ENCODE measurements at places on chromosomes 5 and 9. TPM values are rescaled to one million over a fixed set of nuclear protein-coding genes. Genes with fewer than 3 reads are reported as not detected.
A peak's percentile ranks its signal among the peaks of the same experiment; 100 is the strongest.

DNA sequence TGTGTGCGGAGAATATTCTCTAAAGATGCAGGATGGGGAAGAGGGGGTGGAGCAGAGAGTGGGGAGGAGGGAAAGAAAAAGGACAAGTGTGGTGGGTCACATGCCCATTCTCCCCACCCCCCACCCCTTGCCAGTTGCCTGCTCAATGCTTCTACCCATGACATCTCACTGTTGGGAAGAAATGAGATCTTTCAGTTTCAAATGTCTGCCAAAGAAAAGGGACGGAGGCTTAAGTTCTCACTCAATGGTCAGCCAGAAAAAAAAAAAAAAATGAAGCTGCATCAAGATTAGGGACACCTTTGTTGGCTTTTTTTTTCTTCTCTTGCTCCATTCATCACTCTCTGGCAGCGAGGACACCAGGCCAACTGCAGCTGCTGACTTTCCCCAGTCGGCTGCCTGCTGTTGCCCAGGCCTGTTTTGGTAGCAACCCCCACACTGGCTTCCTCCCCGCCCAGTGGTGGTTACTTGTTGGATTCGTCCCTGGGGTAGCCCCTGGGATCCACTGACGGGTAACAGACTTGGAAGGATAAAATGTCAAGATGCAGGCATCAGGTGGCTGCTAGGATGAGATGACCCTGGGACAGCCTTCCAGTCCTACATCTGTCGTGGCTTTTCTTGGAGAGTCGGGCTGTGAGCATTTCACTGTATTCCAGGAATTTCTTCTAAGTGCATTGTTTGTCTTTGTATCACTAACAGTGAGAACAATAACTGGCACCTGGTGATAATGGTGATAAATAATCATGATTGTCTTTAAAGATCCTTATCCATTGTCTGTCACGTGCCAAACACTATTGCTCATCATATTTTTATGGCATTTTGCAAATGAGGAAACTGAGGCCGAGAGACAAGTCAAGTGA, 9.1 kb downstream of the WWC1 start:
- peak; percentile 22 for DNase-seq

DNA sequence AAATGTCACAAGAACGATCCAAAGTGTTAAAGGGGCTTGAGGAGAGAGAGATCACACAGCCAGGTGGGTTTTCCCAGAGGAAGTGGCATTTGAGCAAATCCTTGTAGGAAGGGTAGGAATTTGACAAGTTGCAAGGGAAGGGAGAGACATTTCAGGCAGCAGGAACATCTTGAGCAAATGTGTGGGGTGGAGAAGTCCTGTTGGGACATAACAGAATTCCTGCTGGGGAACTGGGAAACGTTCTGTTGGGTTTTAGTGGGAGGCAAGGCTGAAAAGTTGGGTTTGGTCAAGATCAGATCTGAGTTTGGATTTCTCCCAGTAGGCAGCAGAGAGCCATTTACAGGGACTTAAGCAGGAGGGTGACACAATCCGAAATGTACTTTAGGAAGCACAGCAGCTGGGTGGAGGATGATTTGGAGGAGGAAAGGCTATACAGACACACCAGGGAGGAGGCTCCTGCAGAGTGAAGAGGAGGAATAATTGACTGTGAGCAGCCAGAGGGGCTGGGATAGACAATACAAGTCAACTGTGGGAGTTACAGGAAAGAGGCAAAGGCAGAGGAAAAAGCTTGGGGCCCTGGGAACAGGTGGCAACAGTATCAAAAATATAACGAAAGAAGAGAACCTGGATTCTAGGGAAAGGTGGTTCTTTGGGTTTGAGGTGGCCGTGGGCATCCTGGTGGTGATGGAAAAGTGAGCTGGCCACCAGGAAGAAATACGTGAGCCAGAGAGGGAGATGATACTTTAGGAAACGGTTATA, 3.1 kb upstream of the ZSWIM6 start:
- no peak for DNase-seq

DNA sequence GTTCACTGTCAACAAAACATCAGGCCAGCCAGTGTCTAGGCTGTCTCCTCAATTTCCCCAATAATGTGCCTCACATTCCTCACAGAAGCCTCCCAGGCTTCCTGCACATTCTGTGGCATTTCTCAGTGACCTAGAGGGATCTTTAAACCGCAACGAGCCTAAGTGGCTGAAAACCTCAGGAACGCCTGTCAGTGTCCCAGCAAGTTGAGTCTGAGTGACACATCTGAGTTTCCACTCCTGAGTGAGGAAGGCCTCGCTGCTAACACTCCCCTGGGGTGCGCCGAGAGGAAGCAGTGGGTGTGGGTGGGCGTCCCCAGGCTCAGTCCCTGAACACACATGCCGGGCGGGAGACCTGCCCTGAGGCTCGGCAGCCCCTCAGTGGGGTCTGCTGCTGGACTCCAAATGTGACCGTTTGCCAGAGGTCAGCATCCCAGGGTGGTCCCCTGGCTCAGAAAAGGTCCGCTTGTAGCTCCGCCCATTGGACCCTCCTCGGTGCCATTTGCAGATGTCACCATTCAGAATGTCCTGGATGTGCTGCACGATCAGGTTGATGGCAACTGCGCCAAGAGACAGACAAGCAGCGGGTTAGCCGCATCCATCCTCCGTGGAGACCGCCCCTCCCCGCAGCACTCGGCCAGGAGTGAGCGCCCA, 6.3 kb downstream of the UCK1 start:
- DNase-seq: peak; percentile 47

DNA sequence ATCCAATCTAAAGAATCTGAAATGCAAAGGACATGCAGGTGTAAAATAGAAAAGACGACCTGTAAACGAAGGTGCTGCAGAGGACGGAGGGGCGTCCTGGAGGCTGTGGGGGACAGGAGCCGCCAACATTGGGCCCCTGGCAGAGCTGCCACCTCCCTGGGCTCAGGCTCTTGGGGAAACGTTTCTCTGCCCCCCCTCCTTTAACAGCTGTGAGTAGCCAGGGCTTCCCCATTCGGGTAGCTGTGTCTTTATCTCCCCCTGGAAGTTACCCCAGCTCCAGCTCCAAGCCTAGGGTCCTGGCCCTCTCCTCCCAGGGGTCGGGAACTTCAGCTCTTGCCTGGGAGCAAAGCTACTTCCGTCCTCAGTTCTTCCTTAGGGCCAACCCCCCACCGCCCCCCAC, 51.5 kb downstream of the PSD2 start:
- peak; percentile 51 for DNase-seq

GRCh38 chr5:123455640-123456039, 32.4 kb upstream of the CEP120 start:
- no peak for DNase-seq

DNA sequence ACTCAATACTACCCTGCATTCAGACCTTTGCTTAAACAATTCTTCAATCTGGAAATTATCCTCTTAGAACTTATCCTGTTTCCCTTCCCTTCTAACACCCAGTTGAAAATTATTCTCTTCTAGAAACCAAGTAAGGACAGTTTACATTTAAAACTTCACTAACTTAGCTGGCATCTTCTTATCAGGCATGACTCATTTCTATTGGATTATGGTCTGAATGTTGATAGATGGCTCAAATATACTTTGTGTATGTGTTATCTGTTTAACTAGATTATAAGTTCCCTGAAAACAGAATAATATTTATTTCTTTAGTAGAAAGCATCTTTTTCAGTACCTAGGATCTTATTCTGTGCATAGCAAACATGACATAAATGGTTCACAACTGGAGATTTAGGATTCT, 161.9 kb downstream of the PPP2R2B start:
- no peak for DNase-seq

DNA sequence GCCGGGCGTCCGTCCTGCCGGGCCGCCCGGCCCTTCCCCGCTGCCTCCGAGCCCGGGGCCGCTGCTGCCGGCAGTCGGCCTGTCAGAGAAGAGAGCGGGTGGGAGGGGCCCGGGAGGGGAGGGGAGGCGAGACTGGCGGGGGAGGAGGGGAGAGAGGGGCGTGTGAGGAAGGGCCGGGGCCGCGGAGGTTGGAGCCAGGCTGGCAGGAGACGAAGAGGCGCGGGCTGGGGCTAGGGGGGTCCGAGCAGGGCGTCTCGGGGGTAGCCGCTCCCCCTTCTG, 570 bp downstream of the CREBRF start:
- no peak for DNase-seq

- DNase-seq: no peak
These were observed 117.0 kb downstream of the CARTPT start for GRCh38 chr5:71836084-71836483.

GRCh38 chr5:168227001-168227400, 64.4 kb upstream of the WWC1 start:
- no peak for DNase-seq

GRCh38 chr9:133791735-133792649, 53.8 kb upstream of the SARDH start:
- DNase-seq: no peak

DNA sequence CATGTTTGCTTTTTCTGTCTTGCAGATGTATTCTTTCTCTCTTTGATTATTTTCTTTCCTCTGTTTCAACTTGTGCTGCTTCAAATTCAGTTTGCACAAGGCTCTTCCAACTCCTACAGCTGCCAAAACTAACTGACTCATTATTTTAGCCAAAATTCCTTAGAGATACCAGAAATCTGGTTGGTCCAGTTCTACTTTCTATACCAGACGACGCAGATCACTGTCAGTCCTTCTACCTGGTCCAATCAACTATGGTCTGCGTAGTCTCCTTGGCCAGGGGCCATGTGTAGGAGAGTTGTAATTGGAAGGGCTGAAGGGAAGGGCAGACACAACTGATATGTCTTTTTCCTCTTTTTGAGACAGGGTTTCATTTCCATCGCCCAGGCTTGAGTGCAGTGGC, 51.9 kb upstream of the JAK2 start:
- peak; percentile 50 for DNase-seq

DNA sequence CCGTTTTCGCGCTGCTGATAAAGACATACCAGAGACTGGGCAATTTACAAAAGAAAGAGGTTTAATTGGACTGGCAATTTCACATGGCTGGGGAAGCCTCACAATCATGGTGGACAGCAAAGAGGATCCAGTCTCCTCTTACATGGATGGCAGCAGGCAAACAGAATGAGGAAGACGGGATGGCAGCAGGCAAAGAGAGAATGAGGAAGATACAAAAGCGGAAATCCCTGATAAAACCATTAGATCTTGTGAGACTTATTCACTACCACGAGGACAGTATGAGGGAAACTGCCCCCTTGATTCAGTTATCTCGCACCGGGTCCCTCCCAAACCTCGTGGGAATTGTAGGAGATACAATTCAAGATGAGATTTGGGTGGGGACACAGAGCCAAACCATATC, 95.0 kb downstream of the OSTF1 start:
- no peak for DNase-seq

GRCh38 chr5:82894716-82895115, 182.5 kb downstream of the TMEM167A start:
- DNase-seq: no peak

DNA sequence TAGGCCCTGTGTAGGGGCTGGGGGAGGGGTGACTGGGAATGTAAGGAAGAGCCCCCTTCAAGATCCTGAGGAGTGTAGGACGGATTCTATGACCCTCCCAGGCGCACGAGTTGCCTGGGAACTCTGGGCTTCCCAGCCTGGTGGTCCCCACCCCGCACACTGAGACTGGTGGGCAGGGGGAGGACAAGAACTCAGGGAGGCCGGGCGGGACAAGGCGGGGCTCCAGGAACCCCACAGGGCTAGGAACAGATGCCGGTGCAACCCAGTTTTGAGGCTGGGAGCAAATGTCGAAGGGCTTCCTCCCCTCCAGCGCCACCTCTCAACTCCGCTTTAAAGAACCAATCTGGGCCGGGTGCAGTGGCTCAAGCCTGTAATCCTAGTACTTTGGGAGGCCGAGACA, 1.3 kb upstream of the VDAC1 start:
- DNase-seq: peak; percentile 74

DNA sequence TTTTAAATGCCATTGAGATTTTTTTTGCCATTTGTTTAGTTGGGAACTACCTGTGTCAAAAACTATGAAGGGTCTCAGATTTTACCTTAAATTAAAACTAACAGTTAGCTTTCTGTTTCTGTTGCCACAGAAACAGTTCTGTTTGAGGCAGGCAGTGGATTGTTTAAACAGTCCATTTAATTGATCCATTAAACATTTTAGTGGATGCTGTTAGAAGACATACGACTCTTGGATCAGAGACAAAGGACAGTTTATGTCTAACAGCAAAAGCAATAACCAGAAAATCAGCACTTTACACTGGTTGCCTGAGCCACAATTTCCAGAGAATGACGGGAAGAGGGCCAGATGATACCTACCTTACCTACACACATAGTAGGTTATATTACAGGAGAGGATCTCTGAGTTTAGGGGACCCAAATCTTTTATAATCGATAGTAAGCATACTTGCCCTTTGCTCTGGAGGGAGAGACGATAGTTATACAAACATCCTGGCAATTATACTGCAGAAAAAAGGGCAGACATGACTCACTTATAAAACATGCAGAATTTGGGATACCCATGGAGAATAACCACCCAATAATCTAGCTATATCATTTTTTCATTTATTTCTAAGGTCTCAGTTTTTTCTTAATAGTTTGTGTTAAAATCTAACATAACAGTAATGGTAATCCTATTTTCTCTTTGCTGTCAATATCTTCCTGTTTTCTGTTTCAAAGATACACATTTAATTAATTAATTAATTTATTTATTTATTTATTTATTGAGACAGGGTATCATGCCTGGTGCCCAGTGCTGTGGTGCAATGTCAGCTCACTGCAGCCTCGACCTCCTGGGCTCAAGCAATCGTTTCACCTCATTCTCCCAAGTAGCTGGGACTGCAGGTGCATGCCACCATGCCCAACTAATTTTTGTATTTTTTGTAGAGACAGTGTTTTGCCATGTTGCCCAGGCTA, 136.7 kb upstream of the TNFAIP8 start:
- DNase-seq: no peak

DNA sequence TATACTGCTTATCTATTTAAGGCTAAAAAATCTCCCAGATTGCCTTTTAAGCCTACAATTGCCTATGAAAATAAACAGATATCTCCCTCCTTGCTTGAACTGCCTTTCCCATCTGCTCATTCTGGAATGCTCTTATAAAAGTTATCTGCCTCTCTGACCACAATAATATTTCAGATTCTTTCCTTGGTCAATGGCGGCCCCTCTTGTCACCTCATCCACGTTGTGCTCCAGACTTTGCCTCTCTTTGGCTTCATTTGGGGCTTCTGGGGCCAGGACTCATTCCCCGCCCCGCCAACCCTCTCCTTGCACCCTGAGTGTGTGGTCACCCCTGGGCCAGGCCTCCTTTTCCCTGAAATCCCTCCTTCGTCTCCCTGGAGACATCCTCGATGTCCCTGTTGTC, 110.0 kb upstream of the RPS23 start:
- DNase-seq: peak; percentile 87

- DNase-seq: no peak
These were observed 60.1 kb downstream of the CDH18 start for GRCh38 chr5:19927919-19928318.

- DNase-seq: no peak
These were observed 11.6 kb downstream of the C9orf57 start for GRCh38 chr9:72048850-72049249.

The SSNA1 gene
- 40.4 TPM for total RNA-seq

The CDH9 gene
- total RNA-seq: not detected

The IFNK gene
- total RNA-seq: not detected

The SPINK13 gene
- total RNA-seq: not detected

The PCDHGB3 gene
- total RNA-seq: 5.0 TPM

The EQTN gene
- total RNA-seq: not detected

The OTP gene
- not detected for total RNA-seq

All from posterior vena cava (tissue), 2 donors.